Lung microvascular endothelial cell (primary cell): ENCODE measurements at places on chromosomes 4 and X. TPM values are rescaled to one million over a fixed set of nuclear protein-coding genes. Genes with fewer than 3 reads are reported as not detected.

DNA sequence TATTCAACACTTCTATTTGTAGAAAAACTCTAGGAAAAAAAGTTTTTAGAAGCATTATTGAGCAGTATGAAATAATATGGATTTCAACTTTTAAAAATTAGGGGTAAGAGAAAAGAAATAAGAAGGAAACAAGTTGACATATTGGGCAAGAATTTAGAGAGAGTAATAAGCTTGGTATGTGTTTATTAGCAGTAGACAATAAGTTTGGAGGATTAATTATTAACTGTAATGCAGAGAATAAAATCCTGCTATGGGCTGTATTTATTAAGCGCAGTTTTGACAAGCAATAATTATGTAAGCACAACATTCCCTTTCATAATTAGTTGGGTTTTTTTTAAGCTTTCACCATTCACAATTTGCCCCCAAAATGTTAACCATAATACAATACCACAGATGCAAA, 162.7 kb upstream of the SLC7A11 start:
- no peak for DNase-seq

DNA sequence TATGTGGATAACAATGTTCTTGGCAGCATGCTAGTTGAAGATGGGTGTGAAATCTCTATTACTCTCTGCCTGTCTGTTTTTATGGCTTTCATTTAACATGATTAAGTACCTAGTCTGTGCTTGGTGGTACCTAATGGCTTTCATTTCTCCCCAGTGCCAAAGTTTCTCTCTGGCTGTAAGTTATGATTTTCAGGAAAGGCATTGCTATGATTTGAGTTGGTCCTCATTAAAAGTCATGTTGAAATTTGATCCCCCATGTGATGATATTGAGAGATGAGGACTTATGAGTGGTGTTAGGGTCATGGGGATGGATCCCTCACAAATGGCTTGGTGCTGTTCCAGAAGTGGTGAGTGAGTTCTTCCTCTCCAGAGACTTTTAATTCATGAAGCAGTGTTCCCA, 162.4 kb upstream of the IL15 start:
- no peak for DNase-seq

DNA sequence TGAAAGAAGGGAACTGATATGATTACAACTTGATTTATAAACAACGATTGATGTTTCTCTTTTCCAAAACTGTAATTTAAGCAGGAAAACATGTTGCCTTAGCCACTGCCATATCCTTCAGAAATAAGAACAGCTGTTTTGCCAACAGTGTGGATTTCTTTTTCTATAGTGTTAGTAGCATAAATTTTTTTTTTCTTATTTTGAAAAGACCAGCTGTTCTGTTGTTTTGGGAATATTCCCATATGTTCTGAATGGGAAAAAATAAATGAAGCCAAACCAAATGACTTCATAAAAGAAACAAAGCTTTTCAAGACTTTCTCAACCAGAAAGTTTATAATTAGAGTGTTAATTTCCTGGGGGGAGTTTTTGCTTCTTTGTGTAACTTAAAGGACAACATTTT, 83.9 kb upstream of the ARHGAP24 start:
- DNase-seq: no peak

DNA sequence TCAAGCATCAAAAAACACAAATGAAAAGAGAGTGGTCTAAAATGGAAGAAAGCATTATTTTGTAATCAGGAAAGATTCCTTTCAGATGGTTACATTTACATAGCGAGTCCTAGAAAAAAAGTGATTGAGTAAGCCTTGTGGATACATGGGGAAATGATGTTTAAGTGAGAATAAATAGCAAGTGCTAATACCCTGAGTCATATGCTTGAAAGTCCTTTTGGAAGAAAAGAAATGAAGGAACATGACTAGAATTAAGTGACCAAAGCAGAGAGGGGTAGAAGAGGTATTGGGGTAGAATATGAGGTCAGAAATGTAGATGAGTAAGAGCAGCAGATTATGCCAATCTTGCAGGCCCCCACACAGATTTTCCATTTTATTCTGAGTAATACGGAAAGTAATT, 814.8 kb upstream of the GRID2 start:
- DNase-seq: no peak

- no peak for DNase-seq
These were observed 197.6 kb downstream of the KIT start for GRCh38 chr4:54855191-54855854.

DNA sequence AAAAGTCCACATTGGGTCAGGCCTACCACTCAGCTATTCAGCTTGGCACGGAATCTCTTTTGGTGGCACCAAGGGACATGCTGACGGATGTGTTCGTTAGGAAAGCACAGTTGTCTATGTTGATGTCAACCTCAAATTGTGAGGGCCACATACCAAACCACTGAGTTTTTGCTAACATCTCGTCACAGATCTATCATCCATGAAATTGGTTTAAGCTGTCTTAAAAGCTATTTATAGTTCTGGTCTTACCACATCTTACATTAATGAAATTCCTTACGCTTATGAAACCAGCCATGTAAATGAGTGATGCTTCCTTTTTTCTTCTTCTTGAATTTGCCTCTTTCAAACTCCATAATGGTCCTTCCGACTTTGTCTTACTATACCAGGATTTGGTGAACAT, 101.5 kb downstream of the MGST2 start:
- DNase-seq: no peak

DNA sequence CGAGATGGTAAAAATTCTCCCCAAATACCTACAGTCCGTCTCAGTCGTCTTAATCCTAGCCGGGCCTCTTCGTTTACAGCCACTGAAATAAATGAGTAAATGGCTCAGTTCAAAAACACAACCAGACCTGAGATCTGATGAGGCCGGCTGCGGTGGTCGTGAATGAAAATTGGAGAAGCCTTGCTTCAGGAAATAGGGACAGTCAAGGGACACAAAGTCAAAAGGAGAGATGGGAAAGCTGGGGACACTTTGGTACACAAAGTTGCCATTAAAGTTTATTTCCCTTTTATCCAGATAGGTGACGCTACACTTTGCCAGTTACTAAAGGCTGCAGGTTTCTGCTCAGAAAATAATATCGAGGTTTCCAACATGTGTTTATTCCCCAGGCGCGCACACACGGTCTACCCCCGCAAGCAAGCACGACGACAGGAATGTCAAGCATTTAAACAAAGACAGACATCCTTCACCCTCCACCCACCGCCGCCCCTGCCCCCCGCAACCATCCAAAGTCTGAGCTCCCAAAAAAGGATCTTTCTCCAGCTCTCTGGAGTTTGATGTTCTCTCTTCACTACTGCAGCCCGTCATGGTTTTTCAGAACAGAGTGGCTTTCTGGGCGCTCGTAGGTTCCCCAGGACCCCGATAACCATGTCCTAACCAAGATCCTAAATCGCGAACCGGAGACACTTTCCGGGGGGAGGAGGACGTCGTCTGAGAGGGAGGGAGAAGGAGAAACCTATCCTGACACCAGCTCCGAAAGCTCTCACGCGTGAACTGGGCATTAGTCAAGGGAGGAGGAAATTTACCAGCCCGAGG, 1.3 kb upstream of the PCDH7 start:
- peak; percentile 1 for DNase-seq

DNA sequence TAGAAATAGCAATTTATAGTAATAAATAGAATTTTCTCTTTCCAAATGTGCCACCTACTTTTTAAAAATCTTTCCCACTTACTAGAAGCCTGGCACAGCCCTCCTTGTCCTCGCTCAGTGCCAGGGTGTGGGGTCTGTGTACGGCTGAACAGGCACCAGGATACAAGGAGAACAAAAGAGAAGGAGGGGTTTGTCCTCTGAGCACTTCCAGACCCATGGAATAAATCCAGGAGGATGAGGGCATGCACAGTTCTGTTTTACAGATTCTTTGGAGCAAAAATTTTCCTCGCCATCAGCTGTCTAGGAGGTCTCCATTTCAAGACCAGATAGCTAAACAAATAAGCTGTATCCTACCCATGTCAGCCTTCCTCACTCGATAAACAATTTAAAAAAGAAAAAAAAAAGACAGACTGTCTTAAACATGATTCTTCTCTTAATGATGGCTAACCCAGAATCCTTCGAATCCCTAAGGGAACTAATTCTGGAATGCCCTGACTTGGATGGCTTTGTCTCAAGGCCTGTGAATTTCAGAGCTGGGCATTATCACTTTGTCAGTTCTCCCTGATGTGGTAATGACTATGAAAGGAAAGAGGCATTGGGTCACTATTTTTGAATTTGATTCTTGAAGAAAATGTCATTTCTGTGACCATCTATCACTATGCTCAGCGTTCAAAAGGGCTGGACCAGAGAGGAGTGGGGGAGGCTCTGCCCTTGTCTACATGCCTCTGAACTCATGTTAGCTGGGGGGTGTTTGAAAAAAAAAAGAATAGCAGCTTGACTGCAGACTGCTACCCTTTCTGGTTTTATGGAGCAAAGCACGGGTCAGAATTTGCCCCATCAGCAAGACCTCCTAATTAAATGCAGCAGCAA, 151.0 kb downstream of the DCTD start:
- no peak for DNase-seq

- DNase-seq: no peak
These were observed 21.4 kb upstream of the FAM9B start for GRCh38 chrX:9055354-9055753.

DNA sequence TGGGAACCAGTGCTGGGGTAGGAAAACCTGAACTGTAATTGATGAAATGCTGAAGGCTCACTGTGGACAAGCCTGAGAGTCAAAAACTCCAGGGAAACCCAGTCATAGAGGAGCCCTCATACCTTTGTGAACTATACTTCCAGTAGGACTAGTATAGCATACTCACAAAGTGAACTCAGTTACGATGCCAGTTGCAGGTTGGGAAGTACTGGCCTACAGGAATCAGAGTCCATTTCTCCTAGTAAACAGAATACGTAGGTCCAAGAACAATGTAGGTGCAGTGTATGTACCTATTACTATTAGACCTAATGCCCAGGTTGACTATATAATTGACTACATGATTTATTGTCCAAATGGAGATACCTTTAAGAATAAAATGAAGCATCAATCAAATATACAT, 8.5 kb upstream of the ANKRD17 start:
- DNase-seq: no peak

GRCh38 chrX:72020788-72021187, 110.1 kb downstream of the NHSL2 start:
- no peak for DNase-seq

- DNase-seq: peak; percentile 87
These were observed 132.5 kb downstream of the ARHGAP6 start for GRCh38 chrX:11533199-11533651.

The UBA6 gene
- 56.9 and 67.5 TPM in 2 replicates for total RNA-seq

The IL13RA1 gene
- 44.9 and 53.6 TPM in 2 replicates for total RNA-seq

The ZGRF1 gene
- total RNA-seq: 4.2 and 5.2 TPM in 2 replicates

The OCIAD1 gene
- 53.0 and 54.4 TPM in 2 replicates for total RNA-seq

The FAM9C gene
- under 0.01 TPM in 1 of 2 replicates, not detected in the other for total RNA-seq

The TGIF2LX gene
- total RNA-seq: not detected in 2 replicates

The RNF212 gene
- 0.22 and 0.79 TPM in 2 replicates for total RNA-seq

The GPM6B gene
- 0.22 TPM in 1 of 2 replicates, not detected in the other for total RNA-seq

The GPR78 gene
- total RNA-seq: not detected in 2 replicates

The ZNF711 gene
- total RNA-seq: 3.3 and 4.6 TPM in 2 replicates

The BEX2 gene
- 0.65 and 0.79 TPM in 2 replicates for total RNA-seq

The HPGDS gene
- not detected in 2 replicates for total RNA-seq
